KG1 (cell line): ENCODE measurements at places on chromosomes 2 and 18.

- DNase-seq = no peak
These were observed 185.5 kb downstream of the MYCN start for GRCh38 chr2:16125614-16126516.

- DNase-seq = no peak
These were observed 211.6 kb downstream of the SEPTIN10 start for GRCh38 chr2:109402180-109402579.

DNA sequence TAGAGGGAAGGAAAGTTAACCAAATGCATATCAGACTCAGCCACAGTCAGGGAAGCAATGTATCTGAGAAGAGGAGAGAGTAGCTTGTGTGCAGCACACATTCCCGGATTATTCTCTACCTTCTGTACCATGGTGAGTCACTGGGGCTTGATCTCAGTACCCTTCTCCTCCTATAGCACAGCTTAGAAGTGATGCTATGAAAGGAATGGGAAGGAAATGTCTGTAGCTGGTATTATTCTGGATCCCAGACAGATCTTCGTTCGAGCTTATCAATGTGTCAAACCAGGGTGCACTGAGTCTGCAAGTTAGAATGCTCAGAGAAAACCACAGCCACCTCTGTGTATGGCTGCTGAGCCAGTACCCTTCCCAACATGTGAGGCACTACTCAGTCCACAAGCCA is 88.0 kb upstream of the NFU1 start:
- no peak for DNase-seq

GRCh38 chr2:53750041-53750768 is 17.4 kb upstream of the CHAC2 start:
- DNase-seq = no peak

DNA sequence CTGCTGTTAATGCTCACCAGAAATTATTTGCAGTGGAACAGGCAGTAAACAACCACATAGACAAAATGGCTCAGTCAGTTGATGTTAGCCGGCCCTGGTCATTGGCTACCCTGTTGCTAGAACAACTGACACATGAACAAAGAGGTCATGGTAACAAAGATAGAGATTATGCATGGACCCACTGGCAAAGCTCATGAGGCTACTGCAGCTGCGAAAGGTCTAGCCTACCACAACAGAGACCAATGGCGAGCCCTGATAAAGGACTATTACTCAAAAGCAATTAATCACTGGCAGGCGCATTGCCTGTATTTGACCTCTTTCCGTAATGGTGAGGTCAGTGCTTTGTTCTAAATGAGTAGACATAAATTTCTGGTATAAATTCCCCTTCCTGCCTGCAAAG is 474.2 kb downstream of the DSC3 start:
- DNase-seq = no peak

DNA sequence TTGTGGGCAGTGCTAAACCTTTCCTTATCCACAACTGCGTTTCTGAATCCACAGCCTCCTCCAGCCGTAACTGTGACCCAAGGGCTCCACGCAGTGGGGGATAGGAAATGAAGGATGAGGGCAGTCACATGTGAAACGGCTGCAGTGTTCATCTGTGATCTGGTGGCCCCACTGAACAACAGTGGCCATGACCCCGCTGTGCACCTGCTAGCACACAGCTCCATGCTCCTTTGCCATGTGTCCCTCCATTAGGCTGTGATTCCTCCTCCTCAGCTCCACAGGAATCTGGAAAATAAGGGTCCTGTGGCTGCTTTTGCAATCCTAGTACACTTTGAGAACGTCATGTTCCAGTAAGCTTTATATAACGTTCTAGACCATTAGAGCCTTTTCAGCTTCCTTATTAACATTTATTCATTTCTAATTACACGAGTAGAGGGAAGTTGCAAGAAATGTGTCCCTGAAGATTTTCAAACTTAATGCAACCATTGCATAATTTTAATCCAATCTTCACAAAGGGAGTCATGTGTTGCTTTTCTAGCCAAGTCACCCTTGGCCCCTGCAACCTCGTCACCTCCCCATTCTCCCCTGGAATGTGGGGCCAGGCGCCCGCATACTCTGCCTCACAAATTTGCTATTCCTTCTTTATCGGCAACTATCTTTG is 7.1 kb upstream of the NAPG start:
- DNase-seq = no peak

- no peak for DNase-seq
These were observed 562.2 kb upstream of the VWC2L start for GRCh38 chr2:213848631-213849030.

GRCh38 chr2:128668946-128669345 is 350.3 kb upstream of the HS6ST1 start:
- no peak for DNase-seq

DNA sequence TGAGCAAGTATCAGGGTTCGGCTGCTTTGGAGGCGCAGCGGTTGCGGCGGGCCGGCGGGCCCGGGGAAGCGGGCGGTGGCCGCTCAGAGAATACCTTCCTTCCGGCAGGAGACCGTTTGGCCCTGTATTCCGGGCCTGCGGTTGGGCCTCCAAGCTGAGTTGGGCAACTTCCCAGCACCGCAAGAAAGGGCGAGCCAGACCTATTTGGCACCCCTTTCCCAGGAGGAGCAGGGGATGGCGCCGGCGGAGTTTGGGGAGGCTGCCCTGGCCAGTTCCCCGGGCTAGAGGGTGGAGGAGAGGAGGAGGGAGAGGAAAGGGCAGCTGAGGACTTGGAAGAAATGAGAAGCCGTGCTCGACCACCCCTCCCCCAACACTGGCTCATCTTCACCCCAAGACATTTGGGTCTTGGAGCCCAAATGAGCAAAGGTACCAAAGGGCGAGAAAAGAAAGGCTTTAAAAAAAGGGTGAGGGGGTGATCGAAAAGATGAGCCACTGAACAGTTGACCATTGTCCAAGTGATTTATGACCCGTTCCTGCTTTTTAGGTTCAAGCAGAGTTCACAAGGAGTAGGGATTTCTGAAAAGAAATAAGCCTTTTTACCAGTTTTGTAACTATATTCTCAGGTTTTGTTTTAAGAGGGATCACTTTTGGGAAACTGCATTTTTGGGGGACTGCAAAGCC is 8.4 kb downstream of the HOXD3 start:
- DNase-seq = no peak

DNA sequence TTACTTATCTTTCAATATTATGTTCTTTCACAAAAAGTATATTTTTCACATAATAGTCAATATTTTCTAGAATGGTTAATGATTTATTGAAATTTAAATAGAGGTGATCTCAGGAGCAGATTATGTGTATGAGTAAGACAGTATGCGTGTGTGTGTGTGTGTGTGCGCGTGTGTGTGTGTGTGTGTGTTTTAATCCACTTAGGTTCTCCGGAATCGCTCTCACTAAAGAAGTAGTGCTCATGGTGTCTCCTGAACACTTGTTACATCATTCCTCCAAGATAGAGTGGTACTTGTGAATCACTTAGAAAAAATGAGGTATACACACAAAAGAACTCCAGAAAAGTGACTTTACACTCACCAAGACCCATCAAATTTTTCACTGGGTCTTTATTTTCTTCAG is 91.0 kb upstream of the KCNH7 start:
- DNase-seq = no peak

DNA sequence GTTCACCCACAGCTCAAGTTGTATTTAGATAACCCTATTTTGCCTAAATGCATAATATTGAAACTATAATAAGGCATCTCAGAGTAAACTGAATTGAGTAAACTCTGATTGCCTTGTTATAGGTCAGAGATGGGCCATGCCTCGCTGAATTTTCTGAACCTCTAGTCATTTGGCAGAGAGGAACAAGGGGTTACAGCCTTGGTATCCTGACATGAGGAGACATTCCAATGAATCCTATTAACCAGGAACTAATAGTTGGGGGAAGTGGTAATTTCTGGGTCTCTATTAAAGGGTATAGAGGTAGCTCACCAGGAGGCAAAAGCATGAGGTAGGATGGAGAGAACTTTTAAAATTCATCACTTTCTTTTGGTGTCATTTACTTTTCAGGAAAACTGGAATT is 227.4 kb upstream of the CHST9 start:
- DNase-seq = no peak

GRCh38 chr18:22106536-22107292 is 62.7 kb upstream of the GATA6 start:
- DNase-seq = no peak

GRCh38 chr18:77054606-77055428 is 77.8 kb downstream of the MBP start:
- peak; percentile 84 for DNase-seq

DNA sequence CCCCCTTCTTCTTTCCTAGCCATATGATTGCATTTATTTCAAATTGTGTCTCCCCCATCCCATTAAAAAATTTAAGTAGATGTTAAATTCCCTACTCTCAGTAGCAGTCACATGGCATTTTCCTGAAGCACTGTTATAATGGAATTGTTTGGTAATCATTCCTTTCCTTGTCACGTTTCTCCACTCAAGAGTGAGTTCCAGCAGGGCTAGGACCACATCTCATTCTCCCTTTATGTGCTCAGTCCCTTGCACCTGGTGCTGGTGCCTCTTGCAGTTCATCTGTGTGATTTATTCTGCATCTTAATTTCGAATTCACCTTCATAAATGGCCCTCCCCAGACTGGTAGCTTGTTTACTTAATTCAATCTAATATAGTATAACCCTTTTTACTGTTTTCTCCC is 70.3 kb upstream of the NOSTRIN start:
- DNase-seq = no peak

DNA sequence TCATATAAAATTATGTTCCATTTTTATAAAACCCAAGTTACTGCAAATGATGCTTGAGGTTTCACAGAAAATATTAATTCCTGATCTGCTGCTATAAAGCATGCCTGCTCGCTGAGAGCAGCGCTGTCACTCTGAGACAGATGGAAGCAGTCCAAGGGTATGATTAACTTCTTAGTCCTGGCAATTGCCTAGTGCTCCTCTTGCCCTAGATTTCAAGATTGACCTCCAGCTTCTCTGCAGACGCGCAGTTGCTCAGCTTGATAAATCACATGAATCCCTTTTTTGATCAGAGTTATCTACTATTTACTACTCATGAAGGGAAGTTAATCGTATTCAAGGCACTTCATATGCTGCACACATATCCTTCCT is 154.6 kb upstream of the REV1 start:
- DNase-seq = no peak

GRCh38 chr2:26196683-26197418 is 24.0 kb downstream of the GAREM2 start:
- DNase-seq = no peak

- no peak for DNase-seq
These were observed 139.0 kb downstream of the MBP start for GRCh38 chr18:76993573-76993972.

DNA sequence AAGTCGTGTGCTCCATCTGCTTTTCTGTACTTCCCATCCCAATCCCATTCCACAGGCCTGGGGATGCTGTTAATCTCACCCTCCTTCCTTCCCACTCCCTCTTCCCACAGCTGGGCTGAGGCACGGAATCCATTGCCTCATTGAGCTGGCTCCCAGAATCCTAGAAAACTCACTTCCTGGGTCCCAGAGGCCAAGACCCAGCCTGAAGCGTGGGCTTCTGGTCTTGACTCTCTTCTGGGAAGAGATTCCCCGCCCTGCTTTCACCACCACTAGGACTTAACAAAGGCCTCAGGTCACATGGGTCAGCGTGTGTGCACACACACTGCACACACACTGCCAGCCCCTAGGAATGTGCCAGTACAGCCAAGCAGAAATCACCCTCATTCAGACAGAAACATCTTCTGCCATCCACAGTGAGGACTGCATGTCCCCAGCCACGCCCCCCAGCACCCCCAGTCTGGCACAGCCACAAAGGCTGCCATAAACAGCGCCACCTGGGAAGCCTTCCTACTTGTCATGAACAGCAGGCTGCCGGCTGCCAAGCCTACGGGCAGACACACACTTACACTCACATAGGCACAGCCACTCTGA is 165.8 kb downstream of the TNS1 start:
- no peak for DNase-seq

- DNase-seq = peak; percentile 67
These were observed 31.8 kb upstream of the INPP4A start for GRCh38 chr2:98412751-98413458.

GRCh38 chr2:215884451-215885087 is 128.8 kb downstream of the MREG start:
- DNase-seq = no peak

DNA sequence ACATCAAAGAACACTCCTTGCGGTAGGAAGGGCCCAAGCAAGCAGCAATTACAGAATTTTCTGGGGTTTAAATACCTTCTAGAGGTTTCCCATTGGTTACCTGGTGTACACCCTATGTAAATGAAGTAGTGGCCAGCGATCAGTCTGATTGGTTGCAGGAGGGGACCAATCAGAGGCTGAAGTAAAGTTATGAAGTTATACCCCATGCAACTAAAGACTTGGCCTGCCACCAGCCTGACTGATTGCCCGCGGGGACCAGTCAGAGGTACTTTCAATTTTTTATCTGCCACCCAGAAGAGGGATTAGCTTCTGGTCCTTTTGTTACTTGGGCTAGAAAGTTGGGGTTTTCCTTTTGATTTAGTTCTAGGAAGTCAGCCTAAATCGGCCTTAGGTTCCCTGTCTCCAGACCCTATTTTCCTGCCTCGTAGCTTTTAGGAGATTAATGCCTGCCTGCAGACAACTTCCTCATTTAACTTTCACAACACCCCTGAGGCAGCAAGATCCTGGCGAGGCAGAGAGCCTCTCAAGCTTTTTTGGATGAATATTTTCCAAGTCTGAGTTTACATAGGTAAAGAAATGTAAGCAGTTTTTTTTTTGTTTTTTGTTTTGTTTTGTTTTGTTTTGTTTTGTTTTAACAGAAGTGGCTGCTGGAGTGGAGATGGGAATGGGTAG is 1.5 kb upstream of the DGUOK start:
- DNase-seq = no peak

DNA sequence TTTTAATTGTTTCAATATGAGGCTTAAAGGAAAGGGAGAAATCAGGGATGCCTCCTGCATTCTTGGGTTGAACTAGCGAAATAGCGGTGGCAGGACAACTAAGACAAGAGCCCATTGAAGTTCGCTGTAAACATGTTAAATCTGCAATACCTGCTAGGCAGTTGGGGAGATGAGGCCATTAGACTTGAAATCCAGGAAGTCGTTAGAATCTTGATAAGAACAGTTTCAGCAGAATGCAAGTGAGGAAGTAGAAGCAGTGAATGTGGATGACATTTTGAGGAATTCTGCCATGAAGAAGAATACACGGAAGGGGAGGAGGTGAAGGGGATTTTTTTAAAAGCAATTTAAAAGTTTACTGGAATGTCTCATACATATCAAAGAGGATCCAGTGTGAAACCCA is 109.7 kb downstream of the LPIN1 start:
- DNase-seq = no peak

GRCh38 chr2:118565301-118565700 is 282.1 kb downstream of the EN1 start:
- DNase-seq = no peak

GRCh38 chr2:2919574-2920365 is 457.8 kb downstream of the EIPR1 start:
- DNase-seq = no peak

DNA sequence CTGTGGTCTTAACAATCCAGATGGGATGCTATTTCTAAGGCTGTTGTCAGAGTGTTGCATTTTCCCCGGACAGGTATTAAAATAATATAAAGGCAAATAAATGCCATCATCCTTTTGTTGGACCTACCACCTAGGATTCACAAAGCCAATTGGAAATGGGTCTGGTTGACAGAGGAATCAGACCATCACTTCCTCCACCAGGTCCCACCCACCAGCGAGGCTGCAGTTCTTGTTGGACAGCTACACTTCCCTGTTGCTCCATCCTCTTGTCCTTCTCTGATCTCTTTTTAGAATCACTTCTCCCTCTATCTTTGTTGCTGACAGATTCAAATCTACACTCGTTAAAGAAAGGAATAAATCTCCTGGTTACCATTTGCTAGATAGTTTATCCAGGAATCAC is 1.1 kb downstream of the TMEM169 start:
- no peak for DNase-seq
